ENCODE measurements at places on chromosomes 16 and 17.
A peak's percentile ranks its signal among the peaks of the same experiment; 100 is the strongest.

DNA sequence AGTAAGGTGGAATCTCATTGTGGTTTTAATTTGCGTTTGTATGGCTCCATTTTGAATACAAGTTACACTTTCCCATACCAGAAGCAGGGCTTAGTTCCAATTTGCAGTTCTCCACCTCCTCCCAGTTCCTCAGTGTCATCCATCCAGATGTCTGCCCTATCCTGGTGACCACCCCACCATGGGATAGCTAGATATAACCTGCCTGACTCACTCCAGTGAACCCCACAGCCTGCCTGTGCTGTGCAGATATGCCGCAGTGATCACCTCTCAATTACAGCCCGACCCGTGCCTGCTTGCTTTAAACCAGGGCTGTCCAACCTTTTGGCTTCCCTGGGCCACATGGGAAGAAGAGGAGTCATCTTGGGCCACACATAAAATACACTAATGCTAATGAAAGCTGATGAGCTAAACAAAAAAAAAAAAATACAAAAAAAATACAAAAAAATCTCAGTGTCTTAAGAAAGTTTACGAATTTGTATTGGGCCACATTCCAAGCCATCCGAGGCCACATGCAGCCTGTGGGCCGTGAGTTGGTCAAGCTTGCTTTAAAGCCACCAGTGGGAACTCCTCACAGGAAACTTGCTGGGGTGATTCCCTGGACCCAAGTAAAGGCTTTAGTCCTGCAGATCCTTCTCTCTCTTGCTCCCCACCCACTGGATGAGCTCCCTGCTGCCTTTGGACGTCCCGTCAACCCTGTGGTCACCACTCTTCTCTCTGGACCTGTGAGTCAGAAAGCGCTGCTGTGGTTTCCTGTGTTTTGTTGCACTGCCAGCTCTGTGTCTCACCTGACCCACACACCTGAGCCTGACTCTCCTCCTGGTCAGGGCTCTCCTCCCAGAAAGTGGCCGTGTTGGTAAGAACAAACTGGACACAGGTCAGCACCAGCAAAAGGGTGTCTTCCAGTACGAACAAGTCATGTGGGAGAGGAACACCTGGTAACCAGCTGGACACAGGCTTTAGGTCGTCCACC lies 83.0 kb downstream of the EMP2 start:
- DNase-seq: no peak

DNA sequence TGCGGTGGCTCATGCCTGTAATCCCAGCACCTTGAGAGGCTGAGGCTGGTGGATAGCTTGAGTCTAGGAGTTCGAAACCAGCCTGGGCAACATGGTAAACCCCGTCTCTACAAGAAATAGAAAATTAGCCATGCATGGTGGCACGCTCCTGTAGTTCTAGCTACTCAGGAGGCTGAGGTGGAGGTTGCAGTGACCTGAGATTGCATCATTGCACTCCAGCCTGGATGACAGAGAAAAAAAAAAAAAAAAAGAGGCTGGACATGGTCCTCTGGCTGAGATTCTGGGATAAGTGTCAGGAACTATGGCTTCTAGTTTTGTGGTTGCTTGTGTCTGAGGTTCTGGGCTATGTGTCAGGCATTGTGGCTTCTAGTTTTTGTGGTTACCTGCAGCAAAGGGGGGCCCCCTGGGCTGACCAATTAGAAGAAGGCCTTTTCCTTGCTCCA lies 7.0 kb downstream of the KSR1 start:
- DNase-seq: no peak

GRCh38 chr16:65426484-65426883 lies 304.6 kb upstream of the CDH11 start:
- no peak for DNase-seq

DNA sequence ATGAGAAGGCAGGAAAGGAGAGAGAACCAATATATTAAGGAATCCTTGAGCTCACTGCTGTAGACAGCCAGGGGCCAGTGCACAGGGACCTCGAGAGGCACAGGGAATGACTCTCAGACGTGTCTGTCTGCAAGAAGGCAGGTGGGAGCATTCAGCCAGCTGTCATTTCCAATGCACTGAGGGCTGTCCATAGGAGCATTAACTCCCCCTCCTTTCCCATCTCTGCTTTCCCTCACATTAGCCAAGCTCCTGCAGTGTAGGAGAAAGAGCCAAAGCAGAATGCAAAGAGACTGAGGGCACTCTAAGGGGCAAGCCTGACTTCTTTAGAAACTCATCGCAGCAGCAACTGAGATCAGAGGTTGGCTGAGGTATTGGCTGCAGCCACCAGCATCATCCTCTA lies 218.3 kb downstream of the CDH13 start:
- no peak for DNase-seq

DNA sequence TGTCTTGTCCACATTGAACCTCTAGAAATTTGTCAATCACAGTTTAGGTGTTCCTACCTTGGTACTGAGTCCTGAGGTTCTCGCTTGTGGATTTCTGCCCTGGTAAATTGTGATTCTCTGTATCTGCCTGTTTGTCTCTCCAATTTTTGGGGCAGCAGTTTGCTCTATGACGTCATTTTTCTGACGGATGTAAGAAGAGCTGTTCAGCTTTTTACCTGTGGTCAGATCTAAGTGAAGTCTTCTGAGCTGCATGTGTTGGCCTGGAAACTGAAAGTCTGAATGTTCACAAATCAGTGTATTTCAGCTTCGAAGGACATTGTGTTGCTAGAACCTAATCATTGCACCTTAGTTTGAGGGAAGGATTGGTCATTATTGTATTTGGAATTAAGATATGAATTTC lies 63.4 kb downstream of the BCAS3 start:
- DNase-seq: no peak

GRCh38 chr16:60166111-60166510 lies 1432.0 kb upstream of the GOT2 start:
- DNase-seq: no peak

GRCh38 chr17:57557834-57558681 lies 187.0 kb downstream of the CCDC182 start:
- DNase-seq: no peak

GRCh38 chr17:68981288-68981687 lies 26.1 kb upstream of the ABCA8 start:
- DNase-seq: no peak

DNA sequence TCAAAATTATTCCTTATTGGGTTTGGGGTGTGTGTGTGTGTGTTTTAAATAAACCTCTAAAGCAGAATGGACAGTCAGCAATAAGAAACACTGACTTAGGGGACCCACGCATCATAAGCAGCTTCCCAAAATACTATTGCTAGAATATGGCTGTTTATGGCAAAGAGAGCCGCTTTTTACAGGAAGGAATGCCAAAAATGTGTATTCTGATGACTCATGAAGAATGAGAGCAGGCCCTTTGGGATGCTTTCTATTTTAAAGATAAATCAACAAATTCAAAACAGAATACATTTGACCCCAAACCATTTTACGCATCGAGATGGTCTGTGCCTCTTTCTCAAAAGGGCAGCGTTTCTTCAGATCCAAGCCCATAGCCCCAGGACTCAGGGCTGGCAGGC lies 37.5 kb downstream of the ARHGAP17 start:
- no peak for DNase-seq

DNA sequence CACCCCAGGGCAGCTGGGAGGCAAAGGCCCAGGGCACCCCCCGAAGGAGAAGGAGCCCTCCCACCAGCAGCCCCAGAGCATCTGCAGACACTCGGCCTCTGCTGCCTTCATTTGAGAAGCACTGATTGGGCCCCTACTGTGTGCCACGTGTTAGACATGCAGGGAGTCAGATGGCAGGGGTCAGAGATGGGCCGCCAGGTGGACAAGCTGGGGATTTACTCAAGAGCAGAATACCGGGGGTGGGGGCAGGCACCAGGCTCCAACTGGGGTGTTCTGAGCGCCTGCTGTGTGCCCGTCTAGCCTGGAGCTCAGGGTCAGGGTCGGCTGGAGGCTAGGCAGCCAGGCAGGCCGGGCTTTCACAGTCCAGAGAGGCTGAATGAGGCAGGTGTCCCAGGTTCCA lies 18.7 kb downstream of the TPSG1 start:
- DNase-seq: no peak

GRCh38 chr16:578870-579405 lies 9.2 kb downstream of the PIGQ start:
- DNase-seq: peak; percentile 68

GRCh38 chr17:72852277-72852938 lies 240.1 kb downstream of the SLC39A11 start:
- DNase-seq: no peak

GRCh38 chr17:68306819-68307218 lies 15.5 kb downstream of the ARSG start:
- no peak for DNase-seq

- DNase-seq: no peak
Observed at GRCh38 chr17:42809250-42809649, 10.6 kb downstream of the CNTD1 start.

All from neural crest cell (in vitro differentiated cells).